ENCODE measurements at places on chromosomes 11 and 22. TPM values are rescaled to one million over a fixed set of nuclear protein-coding genes. Genes with fewer than 3 reads are reported as not detected.
A peak's percentile ranks its signal among the peaks of the same experiment; 100 is the strongest.

SMTN gene
- total RNA-seq = 72.3 TPM

IGLL1 gene
- total RNA-seq = not detected

LRRC75B gene
- 0.60 TPM for total RNA-seq

ARHGAP20 gene
- 0.24 TPM for total RNA-seq

DNA sequence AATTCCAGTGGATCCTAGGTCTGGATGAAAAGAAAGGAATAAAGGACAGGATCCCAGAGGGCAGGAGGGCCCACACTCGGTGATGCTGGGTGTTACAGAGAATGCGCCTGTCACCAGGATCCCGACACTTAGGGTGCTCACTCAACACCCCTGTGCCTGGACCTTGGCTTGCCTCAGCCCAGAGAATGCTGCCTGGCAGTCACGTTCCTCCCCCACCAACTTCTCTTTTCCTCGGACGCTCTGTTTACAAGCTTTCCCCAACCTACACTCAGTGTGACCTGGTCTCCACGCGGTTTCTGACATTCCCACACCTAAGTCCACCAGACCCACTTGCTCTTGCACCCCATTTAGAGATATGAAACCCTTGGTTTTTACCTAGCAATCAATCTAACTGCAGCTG is 38.0 kb upstream of the ETS1 start:
- DNase-seq = no peak

DNA sequence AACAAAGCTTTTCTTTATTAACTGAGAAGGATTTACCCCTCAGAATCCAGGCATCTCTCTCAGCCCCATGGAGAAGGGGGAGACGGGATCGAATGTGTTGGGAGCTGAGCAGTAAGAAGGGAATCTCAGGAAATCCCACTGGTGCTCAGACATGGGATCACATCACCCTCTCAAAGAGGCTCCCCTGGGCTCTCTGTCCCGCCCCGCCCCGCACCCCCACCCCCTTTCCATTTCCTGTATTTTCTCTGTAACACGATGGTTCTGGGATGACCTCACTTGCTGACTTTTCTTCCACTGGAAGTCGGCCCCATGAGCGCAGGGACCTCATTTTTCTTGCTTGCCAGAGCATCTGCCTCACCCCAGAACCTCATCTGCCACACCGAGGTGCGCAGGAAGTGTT is 100.0 kb downstream of the RPS6KA4 start:
- no peak for DNase-seq

DNA sequence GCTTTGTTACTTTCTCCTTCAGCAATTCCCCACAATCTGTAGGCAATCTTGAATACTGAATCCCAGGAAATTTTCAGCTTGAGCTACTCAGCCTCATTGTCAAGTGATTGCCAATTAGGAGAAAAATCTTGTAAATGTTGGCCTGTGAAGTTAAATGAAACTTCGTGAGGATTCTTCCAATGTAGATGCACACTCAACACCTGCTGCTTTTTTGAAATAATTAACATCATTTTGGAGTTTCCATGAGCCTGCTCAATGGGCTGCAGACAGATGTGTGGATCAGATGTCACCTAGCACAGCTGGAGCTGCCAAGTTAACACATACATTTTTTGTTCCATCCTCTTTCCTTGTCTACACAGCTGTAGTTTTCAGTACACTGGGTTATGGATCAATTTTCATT is 645.6 kb upstream of the LUZP2 start:
- DNase-seq = no peak

- no peak for DNase-seq
Observed at GRCh38 chr11:129596351-129596750, 219.3 kb upstream of the TMEM45B start.

- DNase-seq = peak; percentile 44
Observed at GRCh38 chr22:25942856-25943411, 200.9 kb downstream of the MYO18B start.

DNA sequence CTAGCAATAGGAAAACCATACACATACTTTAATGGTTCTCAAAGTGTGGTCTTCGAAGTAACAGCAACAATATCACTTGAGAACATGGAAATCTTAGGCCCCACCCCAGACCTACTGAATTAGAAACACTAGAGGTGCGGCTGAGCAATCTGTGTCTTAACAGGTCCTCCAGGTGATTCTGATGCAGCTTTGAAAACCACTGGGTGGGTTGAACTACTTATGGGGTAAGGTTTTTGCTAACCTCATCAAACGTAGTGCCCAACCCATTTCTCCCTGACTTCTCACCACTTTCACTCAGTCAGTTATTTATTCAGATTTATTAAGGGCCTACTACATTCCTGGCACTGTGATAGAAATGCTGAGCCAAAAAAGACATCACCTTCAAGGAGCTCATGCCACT is 3.7 kb downstream of the MPZL2 start:
- no peak for DNase-seq

GRCh38 chr11:33893711-33894397 is 2.0 kb upstream of the LMO2 start:
- DNase-seq = peak; percentile 55

DNA sequence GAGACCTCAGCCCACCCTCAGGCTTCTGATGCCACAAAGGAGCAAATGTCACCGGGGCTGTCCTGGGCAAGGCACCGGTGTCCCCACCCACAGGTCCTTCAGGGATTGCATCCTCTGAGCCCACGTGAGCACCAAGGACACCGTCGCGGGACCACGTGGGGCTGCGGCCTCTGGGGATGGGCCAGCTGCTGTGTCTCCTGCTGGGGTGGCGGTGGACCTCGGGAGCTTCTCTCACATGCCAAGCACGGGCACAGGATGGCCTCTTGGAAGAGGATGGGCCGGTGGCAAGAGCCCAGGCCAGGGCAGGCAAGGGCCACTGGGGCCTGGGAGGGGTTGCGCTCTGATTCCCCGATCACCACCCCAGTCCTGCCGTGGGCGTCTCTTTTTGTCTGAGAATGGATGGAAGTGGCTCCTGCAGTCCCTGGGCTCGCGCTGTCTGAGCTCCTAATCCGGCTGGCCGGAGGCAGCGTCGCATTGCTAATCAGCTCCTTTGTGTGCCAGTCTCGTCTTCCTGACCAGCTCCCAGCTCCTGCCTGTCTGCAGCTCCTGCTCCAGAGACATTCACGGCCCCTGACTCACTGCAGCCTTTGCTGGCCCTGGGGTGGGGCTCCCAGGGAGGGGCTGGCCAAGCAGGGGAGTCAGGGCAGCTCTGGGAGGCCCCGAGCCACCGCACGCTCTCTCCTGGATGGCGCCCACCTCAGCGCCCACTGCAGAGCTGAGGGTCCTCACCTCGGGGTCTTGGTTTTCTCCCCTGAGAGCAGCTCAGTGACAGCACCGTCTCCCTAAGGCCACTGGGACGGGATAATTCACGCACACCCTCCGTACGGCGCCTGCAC is 146.7 kb downstream of the CTTN start:
- DNase-seq = peak; percentile 17

DNA sequence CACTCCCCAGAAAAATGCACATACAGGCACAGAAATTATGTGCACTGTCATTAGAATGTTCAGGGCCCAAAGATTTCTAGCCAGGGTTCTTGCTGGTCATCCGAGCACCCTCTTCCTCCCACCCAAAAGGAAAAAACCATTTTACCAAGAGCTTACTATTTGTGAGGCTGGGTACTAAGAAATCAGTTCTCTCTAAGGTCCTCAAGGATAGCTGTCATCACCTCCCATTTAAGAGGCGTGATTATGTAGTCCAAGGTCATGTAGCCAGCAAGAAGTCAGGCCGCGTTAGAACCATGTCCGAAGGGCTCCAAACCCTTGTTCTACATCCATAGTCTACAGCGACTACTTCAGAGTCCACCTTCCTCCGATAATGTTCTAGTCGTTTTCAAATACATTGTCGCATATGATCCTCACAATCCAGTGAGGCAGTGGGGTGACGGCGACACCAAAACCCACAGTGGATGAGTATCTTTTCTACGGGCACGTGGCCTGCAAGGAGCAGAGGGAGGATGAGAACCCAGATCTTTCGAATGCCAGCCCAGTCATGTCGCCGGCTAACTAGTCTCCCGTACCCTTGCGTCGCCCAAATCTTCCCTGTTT is 634 bp downstream of the TIMM8B start:
- DNase-seq = peak; percentile 27

DNA sequence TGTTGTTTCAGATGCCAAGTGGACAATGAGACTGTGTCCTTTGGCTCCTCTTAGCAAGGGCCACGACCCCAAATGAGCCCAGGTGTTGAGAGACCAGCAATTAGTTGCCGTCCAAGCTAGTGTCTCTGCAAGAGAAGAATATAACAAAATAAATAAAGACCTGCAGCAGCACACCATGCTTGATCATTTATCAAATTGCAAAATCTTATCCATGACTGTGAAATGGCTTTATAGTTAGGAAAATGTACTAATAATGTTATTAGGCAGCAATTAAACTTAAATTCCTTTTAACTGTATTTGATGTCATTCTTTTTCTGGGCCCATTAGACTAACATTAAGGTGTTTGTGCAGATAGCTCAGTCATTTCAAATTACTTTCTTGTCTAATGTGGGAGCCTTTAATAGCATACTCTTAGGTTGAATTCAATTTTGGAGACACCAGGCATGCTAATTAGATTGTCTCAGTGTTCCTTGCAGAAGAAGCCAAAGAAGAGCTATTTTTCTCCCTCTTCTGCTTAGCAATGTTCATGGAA is 176.1 kb downstream of the RRAS2 start:
- DNase-seq = no peak

GRCh38 chr11:65135633-65136145 is 1.4 kb upstream of the SYVN1 start:
- DNase-seq = no peak

GRCh38 chr11:12560861-12561260 is 113.4 kb upstream of the TEAD1 start:
- no peak for DNase-seq

DNA sequence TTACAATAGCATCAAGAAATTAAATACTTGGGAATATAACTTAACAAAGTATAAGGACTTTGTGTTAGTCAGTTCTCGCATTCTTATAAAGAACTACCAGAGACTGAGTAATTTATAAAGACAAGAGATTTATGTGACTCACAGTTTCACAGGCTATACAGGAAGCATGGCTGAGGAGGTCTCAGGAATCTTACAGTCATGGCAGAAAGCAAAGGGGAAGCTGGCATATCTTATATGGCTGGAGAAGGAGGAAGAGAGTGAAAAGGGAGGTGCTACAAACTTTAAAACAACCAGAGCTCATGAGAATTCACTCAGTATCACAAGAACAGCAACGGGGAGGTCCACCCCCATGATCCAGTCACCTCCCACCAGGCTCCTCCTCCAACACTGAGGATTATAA is 32.0 kb upstream of the CCDC134 start:
- DNase-seq = peak; percentile 49

DNA sequence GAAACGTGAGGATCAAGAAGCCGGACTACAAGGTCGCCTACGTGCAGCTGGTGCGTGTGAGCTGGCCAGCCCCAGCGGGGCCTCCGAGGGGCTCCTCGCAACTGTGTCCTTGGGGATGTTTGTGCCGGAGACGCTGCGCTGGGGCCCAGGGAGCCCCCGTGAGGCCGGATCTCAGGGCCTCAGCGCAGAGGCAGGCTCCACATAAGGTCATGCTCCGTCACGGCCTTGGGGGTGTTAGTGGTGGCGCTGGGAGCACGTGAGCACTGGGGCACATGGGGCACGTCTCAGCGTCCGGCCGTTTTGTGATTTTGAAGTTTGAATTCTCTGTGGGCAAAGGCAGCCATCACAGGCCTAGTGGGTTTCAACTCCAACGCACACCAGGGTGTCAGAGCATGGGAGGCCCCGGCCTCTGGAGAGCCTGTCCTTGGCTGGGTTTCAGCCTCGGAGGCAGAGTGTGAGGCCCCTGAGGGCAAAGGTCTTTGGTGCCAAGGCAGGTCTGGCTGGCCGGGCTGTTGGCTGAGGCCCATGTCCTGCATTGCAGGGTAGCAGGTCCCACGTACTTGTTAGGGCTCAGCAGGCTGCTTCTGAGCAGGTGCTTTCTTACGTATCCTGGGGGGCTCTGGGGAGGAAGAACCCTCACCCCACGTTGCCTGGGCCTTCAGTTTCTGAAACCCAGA is 5.8 kb downstream of the MRPL23 start:
- DNase-seq = no peak

DNA sequence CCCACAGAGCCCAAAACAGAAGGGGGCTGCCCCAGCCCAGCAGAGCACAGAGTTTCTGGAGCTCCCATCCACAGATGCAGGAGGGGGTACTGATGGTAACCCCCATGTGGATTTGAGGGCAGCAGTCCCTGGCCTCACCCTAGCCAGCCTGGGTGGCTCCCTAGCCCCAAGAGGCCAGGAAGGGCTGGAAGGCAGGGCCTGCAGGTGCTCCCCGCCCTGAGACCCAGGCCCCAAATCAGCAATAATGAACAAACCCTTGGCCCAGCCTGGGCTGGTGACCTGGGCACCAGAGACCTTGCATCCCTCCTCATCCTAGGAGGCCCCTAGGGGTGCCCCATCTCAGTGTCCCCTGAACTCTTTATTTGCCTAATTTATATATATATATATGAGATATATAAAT is 61.6 kb downstream of the MORC2 start:
- no peak for DNase-seq

DNA sequence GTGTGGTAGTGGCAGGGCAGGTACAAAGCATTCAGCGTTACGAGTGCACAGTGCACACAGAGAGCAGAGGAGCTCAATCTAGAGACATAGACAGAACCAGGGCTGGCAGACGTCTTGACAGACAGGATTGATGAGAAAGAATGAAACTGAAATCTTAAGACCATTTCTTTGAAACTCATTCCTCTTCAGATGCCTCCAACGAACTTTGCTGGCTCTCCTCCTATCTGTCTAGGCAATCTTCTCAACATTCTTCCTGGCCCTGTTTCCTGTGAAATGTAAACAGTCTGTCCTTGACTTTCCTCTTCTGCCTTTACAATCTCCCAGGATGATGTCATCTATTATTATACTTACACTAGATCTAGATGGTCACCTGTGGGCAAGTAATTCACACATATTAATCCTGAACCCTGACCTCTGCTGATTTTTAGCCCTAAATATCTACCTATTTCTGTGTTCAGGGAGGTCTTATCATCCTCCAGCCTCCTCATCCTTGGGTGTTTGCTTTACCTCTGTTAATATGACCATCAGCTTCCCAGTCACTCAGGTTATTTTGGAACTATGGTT is 119.5 kb downstream of the ENTHD1 start:
- DNase-seq = peak; percentile 7

DNA sequence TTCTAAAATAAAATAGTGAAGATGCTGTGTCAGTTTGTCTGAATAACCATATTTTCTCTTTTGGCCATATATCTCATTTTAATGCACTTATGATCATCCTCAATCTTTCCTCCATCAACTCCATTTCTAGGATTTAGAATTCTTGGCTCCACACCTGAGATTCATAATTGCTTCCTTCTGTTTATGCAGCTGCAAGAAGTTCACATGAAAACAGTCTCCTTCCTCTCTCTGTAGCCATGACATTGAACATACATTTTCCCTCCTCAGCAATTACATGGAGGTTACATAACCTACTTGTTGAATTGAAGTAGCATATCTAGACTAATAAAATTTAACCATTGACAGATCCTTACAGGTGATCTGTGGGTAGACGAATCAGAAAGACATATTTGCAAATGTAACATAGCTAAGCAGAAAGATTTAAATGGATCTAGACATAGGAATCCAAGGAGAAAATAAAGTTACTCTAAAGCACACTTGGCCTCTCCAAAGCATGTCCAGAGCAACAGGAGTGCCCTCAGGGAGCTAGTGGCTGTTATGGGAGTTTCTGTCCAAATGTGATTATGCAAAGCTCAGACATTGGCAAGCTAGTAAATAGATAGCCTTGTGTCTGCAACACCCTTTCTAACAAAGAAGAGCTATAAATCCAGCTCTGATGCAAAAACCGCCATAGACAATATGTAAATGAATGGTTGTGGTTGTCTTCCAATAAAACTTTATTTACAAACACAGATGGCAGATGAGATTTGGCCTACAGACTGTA is 119.9 kb upstream of the MPPED2 start:
- DNase-seq = no peak

- no peak for DNase-seq
Observed at GRCh38 chr11:85835263-85835662, 19.9 kb upstream of the CCDC83 start.
